HFF-Myc (cell line): ENCODE measurements at places on chromosomes 2 and 18.
A peak's percentile ranks its signal among the peaks of the same experiment; 100 is the strongest.

DNA sequence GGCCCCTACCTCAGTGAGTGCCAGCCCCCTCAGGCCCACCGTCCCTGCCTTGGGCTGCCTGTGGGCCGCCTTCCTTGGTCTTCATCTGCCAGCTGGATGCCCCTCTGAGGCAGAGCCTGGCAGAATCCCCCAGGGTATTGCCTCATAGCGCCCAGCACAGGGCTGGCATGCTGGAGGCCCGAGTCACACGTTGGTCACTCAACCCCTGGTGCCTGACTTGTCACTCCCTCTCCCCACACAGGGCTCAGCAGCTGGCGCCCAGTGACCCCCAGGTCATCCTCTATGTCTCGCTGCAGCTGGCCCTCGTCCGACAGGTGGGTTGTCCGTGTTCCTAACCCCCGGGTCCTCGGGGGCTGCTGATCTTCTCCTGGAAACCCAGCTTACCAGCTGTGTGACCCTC is 108.4 kb upstream of the MCFD2 start:
- DNase-seq = no peak

DNA sequence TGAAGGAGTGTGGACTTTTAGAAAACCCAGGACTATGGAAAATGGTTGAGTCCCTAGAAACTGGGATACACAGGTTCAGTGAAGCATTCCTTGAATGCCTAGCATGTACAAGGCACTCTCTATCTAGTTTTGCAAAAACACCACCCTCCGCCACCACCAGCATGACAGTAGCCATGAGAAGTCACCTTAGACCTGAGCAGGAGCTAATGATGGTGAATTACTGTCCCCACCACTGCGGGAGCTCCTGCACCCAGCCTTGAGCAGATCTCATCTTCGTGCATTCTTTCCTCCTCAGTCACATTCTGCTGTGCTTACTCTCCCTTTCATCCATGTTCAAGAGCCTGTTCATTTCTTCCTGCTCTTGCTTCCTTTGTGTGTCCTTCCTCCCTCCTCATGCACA is 86.2 kb upstream of the ZNF516 start:
- no peak for DNase-seq

DNA sequence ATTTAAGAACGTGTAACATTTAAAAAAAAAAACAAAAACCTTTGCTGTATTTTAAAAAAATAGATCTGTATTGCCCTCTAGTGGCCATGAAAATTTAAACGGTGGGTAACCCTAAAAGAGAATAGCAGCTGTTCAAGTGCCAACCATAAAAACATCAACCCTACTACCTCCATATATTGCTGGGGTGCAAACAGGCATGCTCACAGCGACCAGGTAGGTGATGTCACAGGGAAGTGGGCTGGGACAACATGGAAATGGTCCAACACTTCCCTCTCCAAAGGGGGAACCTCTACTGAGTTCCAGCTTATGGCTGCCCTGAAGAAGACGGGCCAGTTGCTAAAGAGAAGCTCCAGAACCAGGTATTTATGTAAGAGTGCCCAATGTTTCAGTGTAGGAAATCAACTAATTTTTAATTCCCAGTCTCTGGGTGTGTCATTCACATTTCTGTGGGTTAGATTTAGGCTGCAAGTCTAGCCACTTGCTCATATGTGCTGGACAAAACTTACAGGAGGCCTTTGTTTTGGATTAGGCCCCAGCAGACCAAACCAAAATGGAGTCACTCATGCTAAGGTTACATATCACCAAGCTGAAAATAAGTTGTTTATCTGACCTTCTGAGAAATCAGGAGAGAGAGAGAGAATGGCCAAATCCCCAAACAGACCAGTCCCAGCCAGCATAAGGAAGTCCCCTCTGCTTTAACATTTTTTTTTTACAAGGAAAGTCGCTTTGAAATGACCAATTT is 54.5 kb downstream of the SKA1 start:
- DNase-seq = no peak

GRCh38 chr2:207432453-207432852 is 97.3 kb upstream of the CREB1 start:
- peak; percentile 16 for DNase-seq

GRCh38 chr2:127650041-127650784 is 4.3 kb downstream of the GPR17 start:
- DNase-seq = no peak

DNA sequence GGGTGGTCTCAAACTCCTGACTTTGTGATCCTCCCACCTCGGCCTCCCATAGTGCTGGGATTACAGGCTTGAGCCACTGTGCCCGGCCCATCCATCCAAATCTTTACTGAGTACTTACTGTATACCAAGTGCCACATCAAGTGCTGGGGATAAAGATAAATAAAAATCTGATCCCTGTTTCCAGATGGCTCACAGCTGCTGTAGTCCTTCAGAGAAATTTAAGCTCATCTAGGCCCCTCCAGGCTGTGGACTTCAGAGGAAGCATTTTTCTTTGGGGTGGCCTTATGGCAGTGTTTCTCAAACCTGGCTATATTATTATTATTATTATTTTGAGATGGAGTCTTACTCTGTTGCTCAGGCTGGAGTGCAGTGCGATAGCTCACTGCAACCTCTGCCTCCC is 33.7 kb upstream of the GTF2A1L start:
- no peak for DNase-seq

- DNase-seq = peak; percentile 58
Observed at GRCh38 chr2:65264821-65265670, 37.4 kb downstream of the ACTR2 start.

DNA sequence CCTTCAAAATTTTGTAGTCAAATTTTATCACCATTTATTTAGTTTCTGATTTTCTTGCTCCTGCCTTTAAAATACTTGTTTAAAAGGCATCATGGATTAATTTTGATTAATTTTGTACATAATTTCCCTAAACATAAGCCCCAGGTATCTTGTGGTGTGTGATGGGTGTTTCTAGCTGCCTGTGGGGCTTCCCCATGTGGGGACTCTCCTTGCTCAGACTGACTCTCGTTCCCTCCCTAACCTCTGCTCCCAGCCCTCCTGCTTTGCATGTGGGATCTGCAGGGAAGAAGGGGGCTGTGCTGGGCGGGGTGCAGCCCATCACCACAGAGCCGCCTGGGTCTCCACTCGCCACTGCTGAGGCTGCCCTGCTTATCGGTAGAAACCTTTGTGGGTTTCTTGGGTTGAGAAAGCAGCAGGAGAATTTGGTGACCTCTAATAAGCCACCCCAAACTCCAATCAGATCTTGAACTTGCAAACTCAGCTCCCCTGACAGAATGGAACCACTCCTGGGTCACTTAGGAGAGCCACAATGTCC is 72.5 kb downstream of the MRPS9 start:
- DNase-seq = no peak

GRCh38 chr18:524466-524865 is 24.0 kb upstream of the COLEC12 start:
- no peak for DNase-seq

DNA sequence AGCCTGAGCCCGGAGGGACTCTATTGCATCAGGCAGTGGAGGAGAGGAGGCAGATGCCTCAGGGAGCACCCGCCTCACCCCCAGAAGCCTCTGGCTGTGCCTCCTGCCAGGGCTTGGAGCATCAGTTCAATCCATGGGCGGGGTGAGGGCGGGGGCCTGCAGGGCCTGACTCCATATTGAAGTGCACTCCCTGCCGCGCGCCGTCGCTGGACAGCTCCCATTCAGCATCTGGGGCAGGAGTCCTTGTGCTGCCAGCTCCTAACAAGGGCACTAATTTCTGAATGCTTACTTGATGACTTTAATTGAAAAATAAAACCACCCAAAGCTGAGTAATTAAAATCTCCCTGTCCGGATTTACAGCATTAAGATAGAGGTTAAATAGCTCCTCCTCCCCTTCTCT is 23.8 kb downstream of the C1QL2 start:
- no peak for DNase-seq

DNA sequence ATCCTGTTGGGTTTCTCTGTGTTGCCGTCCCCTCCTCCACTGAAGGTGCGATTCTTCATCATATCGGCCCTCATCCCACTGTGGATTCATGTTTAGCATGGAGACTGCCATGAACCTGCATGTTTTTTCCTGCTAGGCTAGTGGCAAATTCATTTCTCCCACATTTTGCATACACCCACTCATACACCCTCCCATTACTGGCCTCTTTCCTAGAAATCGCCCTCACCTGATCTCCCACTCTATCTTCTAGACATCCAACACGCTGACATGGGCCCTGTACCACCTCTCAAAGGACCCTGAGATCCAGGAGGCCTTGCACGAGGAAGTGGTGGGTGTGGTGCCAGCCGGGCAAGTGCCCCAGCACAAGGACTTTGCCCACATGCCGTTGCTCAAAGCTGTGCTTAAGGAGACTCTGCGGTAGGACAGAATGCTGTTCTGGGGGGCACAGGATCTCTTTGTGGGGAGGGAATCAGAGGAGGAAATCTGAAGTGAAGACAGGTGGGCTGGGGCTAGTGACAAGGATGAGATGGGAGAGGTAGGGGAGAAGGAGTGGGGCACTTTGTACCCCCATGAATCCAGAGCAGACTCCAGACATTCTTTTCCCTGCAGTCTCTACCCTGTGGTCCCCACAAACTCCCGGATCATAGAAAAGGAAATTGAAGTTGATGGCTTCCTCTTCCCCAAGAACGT is 17.7 kb downstream of the PRKAG3 start:
- DNase-seq = no peak

GRCh38 chr2:19525313-19525712 is 166.9 kb upstream of the OSR1 start:
- no peak for DNase-seq

DNA sequence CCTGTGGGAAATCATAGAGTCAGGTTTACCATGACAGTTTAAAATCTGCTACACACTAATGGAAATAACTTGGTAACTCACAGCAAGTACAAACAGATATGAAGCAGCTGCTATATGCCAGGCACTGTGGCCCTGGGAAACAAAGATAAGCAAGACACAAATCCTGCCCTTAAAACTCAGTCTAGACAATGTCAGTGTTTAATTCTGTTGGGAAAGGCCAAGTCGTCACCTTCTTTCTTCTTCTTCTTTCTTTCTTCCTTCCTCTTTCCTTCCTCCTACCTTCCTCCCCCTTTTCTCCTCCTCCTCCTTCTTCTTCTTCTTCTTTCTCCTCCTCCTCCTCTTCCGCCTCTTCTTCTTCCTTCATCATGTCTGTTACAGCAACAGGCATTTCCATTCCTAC is 26.8 kb downstream of the PLEK start:
- DNase-seq = no peak

DNA sequence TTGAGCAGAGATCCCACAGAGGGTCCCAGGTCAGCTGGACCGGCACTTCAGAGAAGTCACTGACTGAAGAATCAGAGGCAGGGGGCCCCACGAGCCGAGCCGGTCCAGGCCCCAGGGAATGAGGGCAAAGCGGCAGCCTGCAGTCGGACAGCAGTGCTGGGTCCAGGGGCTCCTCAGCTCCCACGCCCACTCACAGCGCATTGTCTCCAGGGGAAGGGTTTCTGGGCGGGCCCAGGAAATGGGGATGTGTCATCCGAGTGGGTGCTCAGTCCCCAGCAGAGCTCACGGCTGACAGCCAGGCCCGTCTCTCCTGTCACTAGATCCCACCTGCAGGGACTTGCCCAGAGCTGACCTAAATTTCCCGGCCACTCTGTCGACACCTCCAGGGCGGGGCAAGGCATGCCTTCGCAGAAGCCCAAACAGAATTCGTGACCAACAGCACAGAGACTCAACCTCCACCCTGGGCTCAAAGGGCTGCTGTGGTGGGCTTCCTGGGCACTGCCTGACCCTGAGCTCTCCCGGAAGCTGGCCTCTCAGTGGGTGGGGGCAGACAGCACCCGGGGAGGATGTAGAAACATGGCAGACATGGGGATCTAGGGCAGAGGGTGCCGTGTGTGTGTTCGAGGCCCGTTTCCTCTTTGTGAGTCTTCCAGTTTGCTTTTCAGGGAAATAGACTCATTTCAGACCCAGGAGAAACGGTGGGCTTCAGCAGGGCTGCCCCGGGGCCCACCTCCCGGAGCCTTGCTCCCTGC is 42.1 kb upstream of the TAF1B start:
- peak; percentile 31 for DNase-seq

DNA sequence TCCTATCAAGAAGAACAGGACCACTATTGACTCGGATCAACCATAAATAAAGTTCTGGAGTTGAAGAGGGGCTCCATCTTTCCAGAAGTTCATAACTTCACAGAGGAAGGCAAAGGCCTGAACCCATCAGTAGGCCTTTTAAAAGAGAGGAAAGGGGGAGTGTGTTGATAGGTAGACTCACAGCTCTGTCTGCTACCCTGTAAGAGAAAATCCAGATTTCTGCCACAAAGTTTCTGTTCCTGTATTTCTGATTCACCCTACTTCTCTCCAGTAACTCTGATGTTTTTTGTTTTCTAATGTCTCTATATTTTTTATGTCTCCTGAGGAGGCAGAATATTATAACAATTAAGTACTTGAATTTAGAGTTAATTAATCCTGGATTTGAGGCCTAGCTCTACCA is 564.0 kb downstream of the TNS1 start:
- no peak for DNase-seq

DNA sequence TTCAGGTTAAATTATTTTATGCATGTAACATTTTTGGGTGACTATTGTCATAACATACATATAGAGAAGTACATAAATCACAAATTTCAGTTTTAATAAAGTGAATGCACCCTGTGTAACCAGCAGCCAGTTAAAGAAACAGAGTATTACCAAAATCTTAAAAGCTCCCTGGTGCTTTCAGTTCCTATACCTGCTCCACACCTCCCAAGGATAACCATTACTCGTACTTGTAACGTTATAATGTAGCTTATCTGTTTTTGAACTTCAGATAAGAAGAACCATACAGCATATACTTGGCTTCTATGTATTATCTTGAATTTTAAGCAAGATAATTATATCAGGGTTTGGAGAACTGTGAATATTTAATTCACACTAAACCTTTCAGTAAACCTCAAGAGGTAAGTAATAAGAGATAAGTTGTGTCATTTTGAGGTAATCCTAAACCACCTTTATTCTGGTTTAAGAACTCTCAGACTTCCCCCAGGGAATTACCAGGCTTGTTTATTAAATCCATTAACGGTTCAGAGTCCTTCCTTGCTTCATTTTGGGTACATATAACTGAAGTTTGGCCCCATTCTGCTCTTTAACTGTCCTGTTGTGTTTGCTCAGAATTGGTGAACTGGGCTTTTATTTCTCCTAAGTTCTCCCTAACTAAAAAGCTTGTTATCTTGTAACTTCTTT is 58.6 kb downstream of the LCLAT1 start:
- no peak for DNase-seq

- no peak for DNase-seq
Observed at GRCh38 chr2:82257796-82258555, 1953.4 kb upstream of the LRRTM1 start.
